ENCODE measurements at places on chromosomes 3 and 15.

- H3K27me3 ChIP-seq = peaks cover 2% of the 10 kb centered on the region
- DNase-seq = no peak
- no peak overlapping the region for H3K27ac ChIP-seq
- no peak overlapping the region for H3K4me3 ChIP-seq
Measured at GRCh38 chr15:33029109-33029652, 165.3 kb downstream of the FMN1 start.

DNA sequence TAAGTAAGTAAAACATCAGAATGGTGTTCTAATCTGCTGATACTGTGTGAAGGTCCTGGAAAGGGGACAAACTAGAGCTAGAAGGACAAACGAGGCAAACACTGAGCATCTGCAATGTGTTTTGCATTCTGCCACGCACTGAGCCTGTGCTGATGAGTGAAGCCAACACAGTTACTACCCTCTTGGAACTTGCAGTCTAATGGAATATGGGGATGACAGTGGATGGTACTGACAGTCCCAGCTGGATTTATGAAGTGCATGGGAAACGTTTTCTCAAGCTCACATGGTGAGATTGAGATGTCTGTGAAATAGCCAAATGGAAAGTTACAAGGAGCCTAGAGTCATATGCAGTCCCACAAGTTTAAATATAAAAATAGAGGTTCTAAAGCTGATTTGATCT, 86.6 kb downstream of the FOXB1 start:
- H3K4me1 ChIP-seq = no peaks in the 10 kb centered on the region
- no peak for DNase-seq
- H3K36me3 ChIP-seq = no peaks in the 10 kb centered on the region
- peaks cover 33% of the 10 kb centered on the region for H3K27me3 ChIP-seq
- H3K27ac ChIP-seq = no peak overlapping the region

DNA sequence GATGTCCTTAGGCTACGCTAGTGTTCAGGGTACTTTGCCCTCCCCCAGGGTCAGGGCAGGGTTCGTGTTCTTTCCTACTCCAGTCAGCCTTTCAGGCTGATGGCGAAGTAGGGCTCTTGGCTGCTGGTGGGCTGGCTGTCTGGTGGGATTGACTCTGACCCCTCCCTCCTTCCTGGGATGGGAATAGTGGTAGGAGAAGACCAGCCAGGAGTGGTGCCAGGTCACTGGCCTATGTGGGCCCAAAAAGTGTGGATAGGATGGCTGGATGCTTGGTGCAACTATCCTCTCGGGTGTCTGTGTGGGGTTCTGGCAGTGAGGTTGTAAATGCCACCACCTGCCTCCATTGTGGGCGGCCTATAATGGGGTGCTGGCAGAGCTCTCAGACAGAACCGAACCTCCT, 20.4 kb upstream of the EXOG start:
- DNase-seq = no peak
- peaks cover 3% of the 10 kb centered on the region for H3K36me3 ChIP-seq
- no peak overlapping the region for H3K27ac ChIP-seq
- no peak overlapping the region for H3K4me3 ChIP-seq
- H3K4me1 ChIP-seq = peaks cover 4% of the 10 kb centered on the region

- H3K4me3 ChIP-seq = no peak overlapping the region
- no peaks in the 10 kb centered on the region for H3K27me3 ChIP-seq
- H3K36me3 ChIP-seq = no peaks in the 10 kb centered on the region
- H3K27ac ChIP-seq = no peak overlapping the region
- no peak for DNase-seq
Measured at GRCh38 chr15:100083572-100083971, 258.2 kb downstream of the ADAMTS17 start.

DNA sequence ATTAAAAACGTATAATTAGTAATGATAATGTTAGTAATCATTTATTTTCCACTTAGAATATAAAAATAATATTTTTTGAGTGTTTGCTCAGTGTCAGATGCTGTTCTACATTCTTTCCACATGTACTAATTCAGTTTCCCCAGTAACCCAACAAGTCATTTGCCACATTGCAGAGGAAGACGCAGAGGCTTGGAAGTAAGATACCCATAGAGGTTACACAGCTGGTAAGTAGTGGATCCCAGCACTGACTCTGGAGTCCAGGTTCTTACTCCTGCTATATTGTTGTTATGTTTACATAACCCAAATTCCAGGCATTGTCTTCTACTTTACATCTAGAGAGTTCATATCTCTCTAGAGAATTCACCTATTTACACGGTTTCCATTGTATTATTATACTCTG, 48.2 kb upstream of the MYO5C start:
- H3K4me1 ChIP-seq = peaks cover 2% of the 10 kb centered on the region
- no peak for DNase-seq
- H3K27ac ChIP-seq = no peak overlapping the region
- peaks cover 23% of the 10 kb centered on the region for H3K36me3 ChIP-seq
- no peaks in the 10 kb centered on the region for H3K27me3 ChIP-seq

DNA sequence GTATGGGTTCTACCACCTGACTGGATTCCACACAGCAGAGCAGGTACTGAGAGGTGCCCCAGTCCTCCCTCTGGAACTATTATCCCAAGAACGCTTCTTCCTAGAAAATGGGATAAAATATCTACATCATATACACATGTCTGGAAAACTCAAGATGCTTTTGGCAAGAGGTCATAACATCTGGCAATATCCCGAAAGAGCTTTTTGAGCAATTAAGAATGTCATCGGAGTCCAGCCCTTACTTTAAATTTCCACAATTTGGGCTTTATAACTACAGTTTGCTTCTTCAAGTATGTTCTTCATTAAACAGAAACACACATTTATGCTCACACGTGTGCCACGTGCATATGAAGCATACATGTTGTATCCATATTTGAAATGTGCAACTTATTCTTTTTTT, 365.9 kb upstream of the THBS1 start:
- DNase-seq = no peak
- no peak overlapping the region for H3K27ac ChIP-seq
- H3K27me3 ChIP-seq = peaks cover 13% of the 10 kb centered on the region
- H3K4me1 ChIP-seq = no peaks in the 10 kb centered on the region
- H3K4me3 ChIP-seq = no peak overlapping the region

GRCh38 chr15:33655488-33655887, 312.8 kb upstream of the CHRM5 start:
- DNase-seq = no peak
- H3K4me1 ChIP-seq = no peaks in the 10 kb centered on the region
- H3K27ac ChIP-seq = no peak overlapping the region
- H3K4me3 ChIP-seq = no peak overlapping the region

GRCh38 chr3:160470181-160470580, 20.6 kb upstream of the TRIM59 start:
- H3K4me3 ChIP-seq = no peak overlapping the region
- H3K27me3 ChIP-seq = peaks cover 19% of the 10 kb centered on the region
- no peak for DNase-seq
- H3K27ac ChIP-seq = no peak overlapping the region
- no peaks in the 10 kb centered on the region for H3K4me1 ChIP-seq

- H3K27me3 ChIP-seq = peaks cover 20% of the 10 kb centered on the region
- H3K4me3 ChIP-seq = no peak overlapping the region
- no peak for DNase-seq
- no peak overlapping the region for H3K27ac ChIP-seq
- peaks cover 14% of the 10 kb centered on the region for H3K36me3 ChIP-seq
Measured at GRCh38 chr3:146493221-146493620, 23.9 kb upstream of the PLSCR2 start.

- H3K4me3 ChIP-seq = no peak overlapping the region
- peaks cover 5% of the 10 kb centered on the region for H3K36me3 ChIP-seq
- H3K4me1 ChIP-seq = peaks cover 22% of the 10 kb centered on the region
- H3K27me3 ChIP-seq = no peaks in the 10 kb centered on the region
- no peak overlapping the region for H3K27ac ChIP-seq
Measured at GRCh38 chr15:73607843-73608242, 25.3 kb downstream of the NPTN start.

GRCh38 chr15:67017311-67017710, 48.1 kb upstream of the SMAD3 start:
- H3K4me3 ChIP-seq = no peak overlapping the region
- peaks cover 11% of the 10 kb centered on the region for H3K27me3 ChIP-seq
- H3K36me3 ChIP-seq = no peaks in the 10 kb centered on the region
- H3K27ac ChIP-seq = no peak overlapping the region
- H3K4me1 ChIP-seq = peaks cover 9% of the 10 kb centered on the region

- H3K36me3 ChIP-seq = no peaks in the 10 kb centered on the region
- H3K27ac ChIP-seq = no peak overlapping the region
- H3K27me3 ChIP-seq = peaks cover 9% of the 10 kb centered on the region
Measured at GRCh38 chr15:98442379-98442833, 205.9 kb upstream of the IGF1R start.

- H3K4me1 ChIP-seq = peaks cover 2% of the 10 kb centered on the region
- no peaks in the 10 kb centered on the region for H3K36me3 ChIP-seq
- no peak overlapping the region for H3K4me3 ChIP-seq
- no peak overlapping the region for H3K27ac ChIP-seq
Measured at GRCh38 chr3:123329636-123330340, 119.1 kb downstream of the ADCY5 start.

- H3K4me1 ChIP-seq = peaks cover 1% of the 10 kb centered on the region
- H3K36me3 ChIP-seq = peaks cover 5% of the 10 kb centered on the region
- no peaks in the 10 kb centered on the region for H3K27me3 ChIP-seq
- no peak for DNase-seq
- H3K4me3 ChIP-seq = no peak overlapping the region
Measured at GRCh38 chr3:158355623-158356588, 215.1 kb upstream of the MLF1 start.

- no peak overlapping the region for H3K4me3 ChIP-seq
- no peaks in the 10 kb centered on the region for H3K36me3 ChIP-seq
- no peak for DNase-seq
- H3K27me3 ChIP-seq = peaks cover 17% of the 10 kb centered on the region
Measured at GRCh38 chr15:29924750-29925149, 102.5 kb upstream of the TJP1 start.

GRCh38 chr15:100247228-100248225, 94.2 kb downstream of the ADAMTS17 start:
- H3K36me3 ChIP-seq = no peaks in the 10 kb centered on the region
- no peak overlapping the region for H3K4me3 ChIP-seq
- no peak overlapping the region for H3K27ac ChIP-seq
- no peaks in the 10 kb centered on the region for H3K27me3 ChIP-seq

DNA sequence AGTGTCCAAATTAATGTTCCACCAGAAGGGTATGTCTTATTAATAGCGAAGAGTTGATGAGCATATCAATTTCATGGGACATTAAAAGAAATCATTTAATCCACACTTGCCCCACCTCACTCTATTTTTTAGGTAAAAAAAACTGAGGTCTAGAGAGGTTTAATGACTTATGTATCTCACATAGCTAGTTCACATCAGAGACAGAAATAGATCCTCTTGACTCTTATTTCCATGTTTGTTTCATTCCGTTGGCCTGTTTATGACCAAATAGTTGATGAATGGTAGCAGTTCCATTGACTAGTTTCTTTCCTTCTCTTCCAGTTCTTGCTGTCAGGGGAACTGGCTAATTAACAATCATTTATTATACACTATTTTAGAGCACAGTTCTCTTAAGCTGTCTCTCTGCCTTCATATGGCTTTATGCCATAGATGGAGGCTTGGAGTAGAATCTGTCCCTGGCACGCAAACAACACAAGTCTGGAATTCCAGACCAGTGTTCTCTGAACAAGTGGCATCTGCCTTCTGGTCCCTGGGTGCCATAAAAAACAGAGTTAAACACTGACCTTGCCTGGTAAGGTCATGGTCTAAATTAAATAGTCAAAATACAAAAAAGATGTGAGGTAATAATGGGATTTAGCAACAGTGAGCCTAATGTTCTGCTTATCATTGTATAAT, 220.0 kb upstream of the CGNL1 start:
- peaks cover 15% of the 10 kb centered on the region for H3K4me1 ChIP-seq
- H3K27ac ChIP-seq = no peak overlapping the region
- no peak overlapping the region for H3K4me3 ChIP-seq
- H3K27me3 ChIP-seq = no peaks in the 10 kb centered on the region

DNA sequence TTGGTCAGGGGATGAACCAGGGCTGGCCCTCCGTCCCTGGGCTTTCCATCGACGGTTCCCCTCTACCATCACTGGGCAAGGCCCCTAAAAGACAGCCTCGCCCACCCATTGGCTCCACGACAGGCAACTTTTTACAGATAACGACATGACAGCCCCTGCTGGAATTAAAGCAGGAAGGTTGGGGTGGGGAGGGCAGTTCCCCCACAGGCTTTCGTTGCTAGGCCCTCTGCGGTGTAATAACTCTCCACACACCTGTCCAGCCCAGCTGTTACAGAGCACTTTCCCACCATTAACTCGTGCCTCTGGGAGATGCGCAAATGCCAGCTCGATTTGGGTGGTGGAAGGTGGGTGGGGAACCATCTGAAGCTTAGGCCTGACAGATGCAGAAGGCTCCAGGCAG, 264.2 kb upstream of the TLE3 start:
- no peaks in the 10 kb centered on the region for H3K36me3 ChIP-seq
- peaks cover 22% of the 10 kb centered on the region for H3K27me3 ChIP-seq
- H3K27ac ChIP-seq = no peak overlapping the region
- H3K4me3 ChIP-seq = no peak overlapping the region

DNA sequence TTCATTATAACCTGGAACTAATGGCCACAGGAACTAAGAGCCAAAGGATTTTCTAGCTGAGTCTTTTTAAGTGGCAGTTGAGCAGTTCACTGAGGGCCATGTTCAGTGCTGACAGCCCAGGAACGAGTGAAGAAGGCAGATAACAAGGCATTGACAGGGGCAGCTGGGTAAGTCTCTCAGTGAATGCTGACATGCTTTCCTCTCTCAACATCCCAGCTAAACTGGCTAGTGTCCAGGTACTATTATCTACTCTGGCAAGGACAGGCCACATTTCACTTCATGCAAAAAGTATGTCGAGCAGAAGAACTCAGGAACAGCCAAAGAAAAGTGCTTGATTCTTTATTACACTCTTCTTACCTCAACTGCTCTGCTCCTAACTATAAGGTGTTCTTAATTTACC, 515.9 kb downstream of the NLGN1 start:
- H3K4me3 ChIP-seq = no peak overlapping the region
- no peaks in the 10 kb centered on the region for H3K4me1 ChIP-seq
- no peak for DNase-seq
- H3K36me3 ChIP-seq = no peaks in the 10 kb centered on the region
- H3K27me3 ChIP-seq = no peaks in the 10 kb centered on the region

DNA sequence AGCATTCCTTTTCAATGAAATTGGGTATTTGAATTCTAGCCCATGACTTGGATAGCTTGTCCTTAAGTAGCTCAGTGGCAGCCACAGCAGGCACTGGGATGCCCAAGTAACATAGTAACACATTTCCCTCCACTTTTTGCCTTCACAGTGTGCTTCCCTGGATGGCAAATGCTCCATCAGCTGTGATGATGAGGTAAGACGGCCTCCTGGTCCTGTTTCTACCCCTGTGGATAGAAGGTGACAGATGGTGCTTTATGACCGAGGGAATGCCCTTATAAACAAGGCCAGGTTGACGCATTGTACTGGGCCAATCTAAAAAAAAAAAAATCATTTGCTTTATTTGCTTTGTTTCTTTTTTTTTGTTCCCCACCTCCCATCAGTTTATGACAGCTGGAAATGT, 41.8 kb upstream of the LRTM1 start:
- H3K4me1 ChIP-seq = no peaks in the 10 kb centered on the region
- no peaks in the 10 kb centered on the region for H3K36me3 ChIP-seq
- DNase-seq = no peak
- no peaks in the 10 kb centered on the region for H3K27me3 ChIP-seq
- H3K4me3 ChIP-seq = no peak overlapping the region
- H3K27ac ChIP-seq = no peak overlapping the region

All from activated CD8-positive, alpha-beta T cell treated with anti-CD3 and anti-CD28 coated beads, Interleukin-2, amount 10 ng/mL, durations not matched to agents 7 days and 5 days (primary cell).